ENCODE measurements at places on chromosomes 5 and 9.

DNA sequence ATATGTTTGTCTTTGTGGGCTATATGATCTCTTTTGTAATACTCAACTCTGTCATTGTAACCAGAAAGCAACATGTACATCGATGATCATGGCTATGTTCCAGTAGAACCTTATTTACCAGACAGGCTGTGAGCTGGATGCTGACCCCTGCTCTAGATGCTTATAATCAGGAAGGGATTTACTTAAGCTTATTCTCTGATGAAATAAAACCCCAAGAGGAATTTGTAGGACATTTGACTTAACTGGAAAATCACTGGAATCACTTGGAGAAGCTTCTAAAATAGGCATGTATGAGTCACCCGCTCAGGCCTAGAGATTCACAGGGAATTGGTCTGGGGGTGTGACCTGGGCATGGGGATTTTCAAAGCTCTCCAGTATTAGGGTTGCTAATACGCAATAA lies 285.8 kb upstream of the ZNF608 start:
- H3K4me1 ChIP-seq, result peaks cover 9% of the 10 kb centered on the region
- H3K27me3 ChIP-seq, result peaks cover 3% of the 10 kb centered on the region
- no peak overlapping the region for H3K4me3 ChIP-seq
- DNase-seq, result no peak
- H3K36me3 ChIP-seq, result no peaks in the 10 kb centered on the region
- no peak overlapping the region for H3K27ac ChIP-seq

DNA sequence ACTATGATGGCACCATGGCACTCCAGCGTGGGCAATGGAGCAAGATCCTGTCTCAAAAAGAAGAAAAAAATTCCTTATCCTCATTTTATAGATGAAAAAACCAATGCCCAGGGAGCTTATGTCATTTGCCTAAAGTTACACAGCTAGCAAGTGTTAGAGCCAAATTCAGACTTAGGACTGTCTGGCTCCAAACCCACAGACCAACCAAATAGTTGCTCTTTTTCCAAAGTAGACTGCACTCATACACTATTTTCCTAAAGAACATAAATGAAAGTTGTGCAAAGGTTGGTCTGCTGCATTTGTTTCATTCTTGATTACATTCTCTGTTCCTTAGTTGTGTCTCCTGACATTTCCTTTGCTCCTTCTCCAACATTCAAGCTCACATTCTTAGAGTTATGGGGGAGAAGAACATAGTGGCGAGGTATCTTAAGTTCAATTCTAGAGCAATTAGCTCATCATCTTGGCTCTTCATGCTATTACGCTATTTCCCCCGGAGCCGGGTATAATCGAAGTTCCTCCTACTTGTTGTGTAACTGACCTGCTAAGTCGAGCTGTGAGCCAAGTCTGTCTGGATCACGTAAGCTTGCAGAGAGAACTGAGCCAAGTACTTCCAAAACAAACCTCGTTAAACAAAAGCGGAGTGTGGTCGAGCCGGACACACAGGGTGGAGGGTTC lies 138.3 kb downstream of the RFK start:
- no peak for DNase-seq
- no peak overlapping the region for H3K4me3 ChIP-seq
- H3K27ac ChIP-seq, result no peak overlapping the region
- no peaks in the 10 kb centered on the region for H3K4me1 ChIP-seq
- H3K36me3 ChIP-seq, result no peaks in the 10 kb centered on the region

DNA sequence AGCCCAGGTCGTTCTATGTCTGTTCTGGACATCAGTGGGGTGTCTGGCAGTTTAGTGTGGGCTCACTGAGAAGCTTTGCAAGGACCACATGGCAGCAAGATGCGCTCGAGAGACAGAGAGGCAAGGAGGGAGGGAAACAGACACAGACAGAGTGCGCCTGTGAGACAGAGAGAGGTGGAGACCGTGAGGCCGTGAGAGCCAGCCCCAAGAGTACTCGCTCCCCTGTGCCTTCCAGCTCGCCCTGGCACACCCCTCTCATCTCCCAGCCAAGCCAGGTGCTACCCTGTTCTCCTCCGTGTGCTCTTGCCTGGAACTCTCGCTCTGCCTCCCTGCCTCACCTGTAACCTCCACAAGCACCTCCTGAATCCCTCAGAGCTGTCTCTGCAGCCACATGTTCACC lies 106.8 kb downstream of the EHMT1 start:
- H3K4me1 ChIP-seq, result peaks cover 72% of the 10 kb centered on the region
- no peak overlapping the region for H3K4me3 ChIP-seq
- no peak for DNase-seq
- H3K36me3 ChIP-seq, result peaks cover 65% of the 10 kb centered on the region
- H3K27ac ChIP-seq, result peak overlapping the region; percentile 84

- peaks cover 5% of the 10 kb centered on the region for H3K27me3 ChIP-seq
- no peaks in the 10 kb centered on the region for H3K36me3 ChIP-seq
- H3K27ac ChIP-seq, result no peak overlapping the region
- H3K4me3 ChIP-seq, result no peak overlapping the region
Observed at GRCh38 chr5:154466671-154467070, 11.4 kb downstream of the HAND1 start.
